CD8-positive, alpha-beta memory T cell (primary cell): ENCODE measurements at places on chromosomes 4 and X. TPM values are rescaled to one million over a fixed set of nuclear protein-coding genes. Genes with fewer than 3 reads are reported as not detected.

DNA sequence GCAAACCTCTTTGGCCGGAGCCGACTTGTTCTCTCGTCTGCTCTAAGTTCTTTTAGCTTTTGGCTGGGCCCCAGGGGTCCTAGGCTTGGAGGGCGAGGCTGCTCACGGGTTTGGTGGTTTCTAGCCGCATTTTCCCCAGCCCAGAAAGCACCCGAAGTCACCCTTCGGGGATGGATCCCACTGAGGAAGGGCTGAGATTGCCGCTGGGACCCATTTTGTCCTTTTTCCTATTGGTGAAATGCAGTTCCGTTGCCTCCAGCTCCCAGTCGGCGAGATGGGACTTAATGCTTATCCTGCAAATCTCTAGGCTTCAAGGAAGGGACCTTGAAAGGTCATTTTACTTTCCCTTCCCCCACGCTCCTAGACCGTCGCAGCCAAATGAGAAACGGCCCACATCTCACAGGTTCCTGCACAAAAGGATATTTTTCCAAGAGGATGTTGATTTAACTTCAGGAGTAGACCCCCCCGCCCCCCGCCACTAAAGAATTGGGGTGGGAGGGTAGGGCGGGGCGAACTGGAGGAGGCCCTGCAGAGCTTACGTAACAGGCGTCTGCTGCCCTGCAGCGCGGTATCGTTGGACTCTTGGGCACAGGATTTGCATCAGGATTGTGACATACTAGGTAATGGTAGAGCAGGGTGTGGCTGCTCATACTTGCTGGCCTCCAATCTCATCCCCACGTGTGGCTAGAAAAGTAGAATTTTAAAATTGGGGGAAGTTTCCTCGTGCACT, 564 bp downstream of the PGK1 start:
- DNase-seq: peak; percentile 49

- DNase-seq: no peak
Observed at GRCh38 chr4:93444860-93445259, 383.7 kb upstream of the ATOH1 start.

GRCh38 chr4:150415213-150415612, 166.7 kb upstream of the MAB21L2 start:
- no peak for DNase-seq

- DNase-seq: no peak
Observed at GRCh38 chr4:8592366-8593263, at the start of gene CPZ. Gene CPZ, plus strand, starts transcription at chr4:8592765. Its CDS starts 69 bp downstream, at chr4:8592834.

DNA sequence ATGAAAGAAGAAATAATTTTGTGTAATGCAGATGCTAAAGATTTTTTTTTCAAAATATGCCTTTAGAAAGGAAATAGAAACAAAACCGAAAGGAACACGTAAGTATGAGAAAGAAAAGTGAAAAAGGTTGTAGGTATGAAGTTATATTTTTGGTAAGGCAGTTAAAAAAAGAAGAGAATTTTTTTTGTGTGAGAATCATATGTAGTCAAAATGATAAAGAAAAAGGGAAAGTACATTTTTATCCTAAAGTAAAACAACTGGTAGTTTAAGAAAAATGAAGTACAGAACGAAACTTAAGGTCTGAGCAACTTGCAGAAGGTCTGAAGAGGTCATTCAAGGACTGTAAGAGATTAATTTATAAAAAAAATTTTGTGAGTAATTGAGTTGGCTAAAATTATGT, 164.0 kb upstream of the TRAM1L1 start:
- no peak for DNase-seq

DNA sequence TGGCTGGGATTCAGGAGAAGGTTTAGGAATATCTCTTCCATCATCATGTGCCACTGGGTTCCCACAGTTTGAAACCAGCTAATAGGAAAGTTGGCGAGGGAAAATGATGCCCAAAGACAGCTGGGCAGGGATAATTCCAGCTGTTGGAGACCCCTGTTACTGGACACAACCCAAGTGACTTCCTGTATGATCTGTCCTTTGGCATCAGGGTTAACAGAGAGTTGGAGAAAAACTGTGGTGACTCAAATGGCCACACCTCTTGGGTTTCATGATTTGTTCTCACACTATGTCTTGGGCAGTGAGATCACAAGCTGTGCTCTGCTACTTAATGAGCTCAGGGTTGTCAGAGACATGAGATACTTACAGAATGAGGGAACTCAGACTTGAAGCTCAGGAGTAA, 3.8 kb downstream of the FGF16 start:
- no peak for DNase-seq

DNA sequence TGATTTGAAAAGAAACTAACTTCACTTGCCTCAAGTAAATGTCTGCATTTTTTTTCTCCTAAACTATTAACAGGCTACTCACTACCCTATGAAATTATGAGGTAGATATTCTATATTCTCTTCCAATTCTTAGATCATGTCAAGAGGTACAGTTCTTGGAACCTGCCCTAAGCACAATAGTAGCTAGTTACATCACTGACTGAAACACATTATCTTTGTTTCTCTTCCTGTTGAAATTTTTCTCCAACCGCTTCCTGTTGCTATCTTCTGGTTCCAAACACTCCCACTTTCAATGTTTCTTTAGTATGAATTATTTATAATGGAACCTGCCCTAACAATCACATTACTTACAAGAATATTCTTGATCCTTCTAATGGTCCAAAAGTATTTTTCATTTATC, 5.0 kb upstream of the BANK1 start:
- DNase-seq: no peak

- no peak for DNase-seq
Observed at GRCh38 chrX:40086569-40087335, 11.0 kb downstream of the BCOR start.

F8A3 gene
- 9.2 TPM for polyA plus RNA-seq

JCHAIN gene
- not detected for polyA plus RNA-seq

PRAF2 gene
- 62.6 TPM for polyA plus RNA-seq

PABPC1L2A gene
- polyA plus RNA-seq: not detected

CT47B1 gene
- not detected for polyA plus RNA-seq
